ENCODE measurements at places on chromosomes 3 and 15.

GRCh38 chr15:58190419-58190818 is 52.2 kb downstream of the AQP9 start:
- peak; percentile 6 for DNase-seq

GRCh38 chr3:59731943-59732342 is 682.1 kb upstream of the CFAP20DC start:
- no peak for DNase-seq

GRCh38 chr3:177733233-177733632 is 536.0 kb upstream of the TBL1XR1 start:
- no peak for DNase-seq

- no peak for DNase-seq
Observed at GRCh38 chr3:156702367-156702766, 28.0 kb downstream of the TIPARP start.

DNA sequence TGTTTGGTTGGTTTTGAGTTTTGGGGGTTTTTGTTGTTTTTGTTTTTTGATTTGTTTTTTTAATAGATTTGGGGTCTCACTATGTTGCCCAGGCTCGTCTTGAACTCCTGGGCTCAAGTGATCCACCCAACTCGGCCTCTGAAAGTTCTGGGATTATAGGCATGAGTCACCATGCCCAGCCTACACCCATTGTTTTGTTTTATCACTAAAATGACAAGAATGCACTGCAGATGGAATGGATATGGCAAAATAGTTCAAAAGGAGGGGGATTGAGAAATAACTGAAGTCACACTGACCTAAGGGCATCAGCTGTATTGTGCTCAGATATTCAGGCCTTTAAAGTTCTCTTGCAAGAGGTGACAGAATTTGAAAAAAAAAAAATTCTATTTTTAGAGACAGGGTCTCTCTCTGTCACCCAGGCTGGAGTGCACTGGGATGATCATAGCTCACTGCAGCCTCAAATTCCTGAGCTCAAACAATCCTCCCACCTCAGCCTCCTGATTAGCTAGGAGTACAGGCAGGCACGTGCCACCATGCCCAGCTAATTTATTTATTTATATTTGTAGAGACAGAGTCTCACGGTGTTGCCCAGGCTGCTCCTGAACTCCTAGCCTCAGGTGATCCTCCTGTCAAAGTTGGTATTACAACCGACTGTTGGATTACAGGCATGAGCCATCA is 4.4 kb upstream of the RASA2 start:
- DNase-seq, result peak; percentile 91

- no peak for DNase-seq
Observed at GRCh38 chr3:127536830-127537812, 53.4 kb downstream of the TPRA1 start.

GRCh38 chr3:46619845-46620778 is 7.8 kb downstream of the FAM240A start:
- no peak for DNase-seq

DNA sequence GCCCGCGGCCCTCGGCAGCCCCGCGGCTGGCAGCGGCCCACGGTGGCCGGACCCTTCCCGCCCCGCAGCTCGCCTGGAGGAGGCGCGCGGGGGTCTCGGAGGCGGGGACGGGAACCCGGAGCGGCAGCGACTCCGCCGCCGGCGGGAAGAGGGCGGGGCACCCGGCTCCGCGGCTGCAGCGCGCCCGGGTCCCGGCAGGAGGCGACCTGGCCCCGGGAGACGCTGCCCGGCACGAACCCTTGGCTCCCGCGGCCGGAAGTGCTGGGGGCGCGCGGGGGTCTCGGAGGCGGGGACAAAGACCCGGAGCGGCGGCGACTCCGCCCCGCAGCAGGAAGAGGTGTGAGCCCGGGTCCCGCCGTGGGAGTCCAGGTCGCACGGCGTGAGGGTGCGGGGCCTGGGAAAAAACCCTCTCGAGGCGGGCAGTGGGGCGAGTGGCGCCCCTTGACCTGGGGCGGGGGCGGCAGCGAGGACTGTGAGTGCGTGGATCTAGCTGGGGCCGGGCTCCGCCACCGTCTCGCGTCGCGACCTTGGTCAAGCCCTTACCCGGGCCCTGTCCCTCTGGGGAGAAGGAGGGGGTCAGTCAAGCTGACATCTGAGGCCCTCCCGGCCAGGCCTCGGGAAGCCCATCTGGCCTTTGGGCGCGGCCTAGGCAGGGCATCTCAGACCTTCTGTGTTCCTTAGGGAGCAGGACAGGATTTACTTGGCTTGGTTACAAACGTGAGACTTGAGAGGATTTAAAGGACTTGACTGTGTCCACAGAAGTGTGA is at the start of gene CIB2:
Gene CIB2 (minus strand): TSS at position 151 of the 767 bp plus-strand sequence. CDS start 230 bp downstream, outside the sequence.
- DNase-seq, result peak; percentile 19

DNA sequence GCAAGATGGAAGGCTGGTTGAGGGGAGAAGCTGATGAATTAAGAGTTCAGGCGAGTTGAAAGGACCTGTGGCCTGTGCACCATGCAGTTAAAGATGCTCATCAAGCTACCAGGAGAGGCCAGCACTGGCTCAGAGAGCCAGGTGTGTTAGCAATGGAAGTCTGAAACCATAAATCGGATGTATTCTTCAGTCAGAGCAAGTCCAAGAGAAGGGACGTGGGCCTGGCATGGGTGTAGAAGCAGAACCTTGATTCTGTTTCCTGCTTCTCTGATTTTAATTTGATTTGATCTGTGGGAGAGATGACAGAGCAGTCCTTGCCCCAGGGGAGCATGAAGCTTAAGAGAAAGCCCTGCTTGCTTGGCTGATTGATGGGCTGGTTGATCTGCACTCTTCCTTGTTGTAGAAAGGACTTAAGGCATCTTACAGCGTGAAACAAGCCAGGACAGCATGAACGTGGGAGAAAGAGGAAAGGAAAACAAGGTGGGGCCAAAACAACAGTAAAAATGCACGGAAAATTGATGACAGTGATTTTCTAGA is 10.9 kb downstream of the TM6SF1 start:
- no peak for DNase-seq

- no peak for DNase-seq
Observed at GRCh38 chr3:136559896-136560295, 192.3 kb downstream of the STAG1 start.

GRCh38 chr3:4643904-4644547 is 150.9 kb downstream of the ITPR1 start:
- no peak for DNase-seq

- DNase-seq, result no peak
Observed at GRCh38 chr3:95399585-95399984, 1336.7 kb downstream of the NSUN3 start.

DNA sequence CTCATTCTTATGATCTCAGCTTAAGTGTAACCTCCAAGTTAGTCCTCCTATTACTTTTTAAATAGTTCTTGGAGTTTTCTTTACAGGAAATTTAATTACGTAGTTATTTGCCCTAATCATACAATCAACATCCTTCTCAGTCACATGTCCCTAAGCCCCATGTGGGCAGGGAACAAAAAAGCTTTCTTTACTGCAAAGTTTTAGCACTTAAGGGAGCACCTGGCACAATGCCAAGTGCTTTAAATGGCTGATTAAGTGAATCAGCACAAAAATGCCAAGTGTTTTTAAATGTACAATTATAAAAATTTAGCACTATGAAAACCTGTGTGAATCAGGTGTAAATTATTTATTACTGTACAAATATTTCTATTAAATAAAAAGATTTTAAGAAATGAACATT is 445.3 kb downstream of the C3orf38 start:
- no peak for DNase-seq

GRCh38 chr3:65627062-65627461 is 411.7 kb downstream of the MAGI1 start:
- no peak for DNase-seq

DNA sequence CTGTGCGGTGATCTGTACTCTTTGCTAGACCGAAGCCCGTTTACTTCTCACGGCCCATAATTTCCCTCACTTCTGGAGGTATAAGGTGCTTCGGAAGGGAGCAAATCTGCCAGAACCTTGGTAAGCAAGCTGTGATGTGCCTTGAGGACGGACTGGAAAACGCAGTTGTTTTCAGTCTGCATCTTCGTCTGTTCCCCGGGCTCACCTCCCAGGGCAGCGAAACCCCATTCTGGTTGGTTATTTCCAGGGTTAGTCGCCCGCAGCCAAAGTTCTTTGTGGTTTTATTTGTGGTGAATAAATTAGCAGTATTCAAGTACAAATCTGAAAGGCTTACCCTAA is 401 bp downstream of the RAMAC start:
- no peak for DNase-seq

- DNase-seq, result peak; percentile 16
Observed at GRCh38 chr3:13159890-13160289, 86.7 kb upstream of the IQSEC1 start.

GRCh38 chr3:143601723-143602484 is 246.4 kb downstream of the SLC9A9 start:
- DNase-seq, result no peak

GRCh38 chr3:140736863-140737460 is 59.1 kb downstream of the TRIM42 start:
- peak; percentile 52 for DNase-seq

DNA sequence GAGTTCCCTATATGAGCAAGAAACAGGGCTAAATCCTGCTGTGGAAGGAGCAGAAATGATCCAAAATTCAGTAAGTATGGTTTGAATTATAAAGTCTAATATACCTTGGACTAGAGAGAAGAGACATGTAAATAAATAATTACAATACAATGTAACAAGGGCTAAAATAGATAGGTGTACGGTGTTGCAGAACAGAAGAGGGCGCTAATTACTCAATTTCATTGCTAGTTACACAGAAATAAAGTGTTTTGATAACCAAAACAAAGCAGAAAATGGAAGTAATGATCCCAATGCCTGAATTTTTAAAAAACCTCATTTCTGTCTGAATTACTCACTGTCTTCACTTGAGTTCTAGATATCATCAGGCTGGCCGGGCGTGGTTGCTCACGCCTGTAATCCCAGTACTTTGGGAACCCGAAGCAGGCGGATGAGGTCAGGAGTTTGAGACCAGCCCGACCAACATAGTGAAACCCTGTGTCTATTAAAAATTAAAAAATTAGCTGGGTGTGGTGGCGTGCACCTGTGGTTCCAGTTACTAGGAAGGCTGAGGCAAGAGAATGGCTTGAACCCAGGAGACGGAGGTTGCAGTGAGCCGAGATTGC is 8.3 kb upstream of the PLCH1 start:
- peak; percentile 51 for DNase-seq

DNA sequence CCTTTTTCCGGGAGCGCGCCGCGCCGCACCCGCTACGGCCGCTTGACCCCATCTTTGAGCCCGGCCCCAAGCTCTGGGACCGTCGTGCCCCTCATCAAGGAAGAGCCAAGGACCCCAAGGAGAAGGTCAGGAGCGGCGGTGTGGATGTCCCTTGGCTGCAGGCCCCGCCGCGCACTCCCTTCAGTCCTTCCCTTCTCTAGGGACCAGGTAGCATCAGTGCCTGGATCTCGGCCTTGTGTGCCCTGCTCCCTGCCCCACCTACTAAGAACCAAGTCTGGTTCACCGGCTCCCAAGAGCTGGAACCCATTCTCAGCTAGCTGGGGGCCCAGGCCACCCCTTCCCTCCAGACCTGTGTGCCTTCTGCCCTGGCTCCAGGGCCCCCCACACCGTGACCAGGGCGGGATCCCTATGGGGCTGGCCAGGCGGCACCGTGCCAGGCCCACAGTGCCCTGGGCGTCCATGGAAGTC is 69.3 kb upstream of the CGNL1 start:
- no peak for DNase-seq

DNA sequence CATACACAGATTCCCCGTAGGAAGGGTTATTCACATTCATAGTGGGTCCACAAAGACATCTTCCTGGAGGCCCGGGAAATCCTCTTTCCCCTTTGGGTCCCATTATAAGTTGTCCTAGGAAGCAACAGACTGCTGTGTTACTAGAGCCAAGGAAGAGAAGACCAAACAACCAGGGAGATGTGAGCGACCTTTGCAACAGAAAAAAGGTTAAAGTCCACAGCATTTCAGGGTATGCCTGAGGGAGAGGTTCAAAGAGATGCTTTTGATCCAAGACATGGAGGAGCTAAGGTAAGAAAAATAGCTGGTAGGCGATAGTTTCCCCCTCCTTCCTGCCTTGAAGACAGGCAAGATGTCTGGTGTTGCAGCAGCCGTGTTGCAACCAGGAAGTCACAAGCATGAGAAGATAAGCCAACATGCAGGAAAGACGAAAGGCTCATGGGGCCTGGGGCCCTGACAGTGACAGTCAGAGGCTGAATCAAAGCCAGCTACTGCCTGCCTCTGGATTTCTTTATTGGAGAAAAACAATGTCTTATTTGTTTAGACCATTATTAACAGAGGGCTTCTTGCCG is 30.9 kb downstream of the EAF1 start:
- no peak for DNase-seq

DNA sequence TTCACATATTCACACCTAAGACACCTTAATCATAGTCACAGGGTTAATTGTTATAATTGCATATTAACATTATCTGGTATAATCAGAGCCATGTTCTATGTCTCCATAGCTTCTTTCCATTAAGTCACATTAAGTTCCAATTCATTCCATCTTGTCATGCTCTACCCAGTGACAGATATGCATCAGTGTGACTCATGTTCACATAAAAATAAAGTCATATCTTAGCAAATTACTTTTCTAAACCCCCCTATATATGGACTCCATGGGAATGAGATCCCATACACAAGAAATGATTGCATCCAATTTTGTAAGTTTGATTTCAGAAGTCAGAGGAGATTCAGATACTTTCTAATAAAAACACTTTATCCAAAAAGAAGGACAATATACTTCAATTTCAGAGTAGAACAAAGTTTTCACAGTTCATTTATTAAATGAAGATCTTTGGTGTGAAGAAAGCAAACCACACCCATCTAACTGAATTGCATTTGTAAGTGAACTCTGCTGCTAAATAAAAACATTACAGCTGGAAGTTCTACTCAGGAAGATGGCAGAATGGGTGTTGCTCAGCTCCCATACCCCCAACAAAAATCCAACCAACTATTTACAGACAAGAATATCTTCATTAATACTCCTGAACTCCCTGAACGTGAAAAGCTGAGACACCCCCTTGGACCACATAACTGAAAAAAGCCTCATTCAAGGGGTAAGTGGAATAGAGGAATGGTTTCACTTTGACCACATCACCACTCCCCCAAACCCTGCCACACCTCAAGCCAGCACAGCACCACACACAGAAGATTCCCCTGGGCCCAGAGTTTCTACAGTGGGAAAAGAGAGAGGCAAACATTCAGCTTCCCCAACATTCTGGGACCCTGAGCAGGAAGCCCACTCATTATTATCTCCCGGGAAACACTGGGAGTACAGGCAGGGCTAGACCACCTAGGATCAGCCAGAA is 27.6 kb downstream of the THBS1 start:
- no peak for DNase-seq

- no peak for DNase-seq
Observed at GRCh38 chr3:124610130-124610529, 120.1 kb upstream of the UMPS start.

- DNase-seq, result no peak
Observed at GRCh38 chr3:101096444-101096843, 103.2 kb upstream of the ABI3BP start.

GRCh38 chr3:88041005-88041404 is 17.8 kb downstream of the CGGBP1 start:
- DNase-seq, result no peak
